ENCODE measurements at places on chromosomes 13 and 19.
A peak's percentile ranks its signal among the peaks of the same experiment; 100 is the strongest.

DNA sequence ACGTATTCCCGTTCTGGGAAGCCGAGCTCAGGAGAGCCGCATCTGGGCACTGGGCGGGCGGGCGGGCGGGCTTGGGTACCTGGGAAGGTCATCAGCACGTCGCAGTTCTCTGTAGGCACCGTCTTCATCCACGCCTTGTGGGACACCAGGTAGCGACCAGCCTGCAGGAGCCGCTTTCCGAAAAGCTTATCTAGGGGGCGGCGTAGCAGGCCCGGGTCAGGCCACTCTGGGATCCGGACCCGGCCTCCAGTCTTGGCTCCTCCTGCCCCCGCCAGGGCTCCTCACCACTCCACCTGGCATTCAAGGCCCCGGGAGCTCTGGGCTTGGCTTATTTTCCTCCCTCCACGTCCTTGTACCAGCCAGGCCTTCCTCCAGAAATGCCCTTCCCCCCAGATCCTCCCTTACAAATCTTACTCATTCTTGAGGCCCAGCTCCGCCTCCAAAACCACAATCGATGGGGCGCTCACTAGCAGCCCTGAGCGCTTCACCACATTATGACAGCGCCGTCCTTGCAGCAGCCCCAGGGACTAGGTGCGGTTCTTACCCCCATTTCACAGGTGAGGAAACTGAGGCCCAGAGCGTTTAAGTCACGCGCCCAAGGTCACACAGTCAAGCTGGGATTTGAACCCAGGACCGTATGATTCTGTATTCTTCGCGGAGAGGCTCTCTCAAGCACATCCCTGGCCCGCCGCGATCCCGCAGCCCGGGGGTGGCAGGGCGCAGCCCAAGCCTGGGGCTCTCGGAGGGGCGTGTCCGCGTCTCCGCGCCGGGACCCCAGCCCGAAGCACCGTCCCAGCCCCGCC is 843 bp downstream of the ANO8 start:
- DNase-seq: peak; percentile 89

- DNase-seq: no peak
Observed at GRCh38 chr13:108212886-108213285, 2.5 kb downstream of the LIG4 start.

DNA sequence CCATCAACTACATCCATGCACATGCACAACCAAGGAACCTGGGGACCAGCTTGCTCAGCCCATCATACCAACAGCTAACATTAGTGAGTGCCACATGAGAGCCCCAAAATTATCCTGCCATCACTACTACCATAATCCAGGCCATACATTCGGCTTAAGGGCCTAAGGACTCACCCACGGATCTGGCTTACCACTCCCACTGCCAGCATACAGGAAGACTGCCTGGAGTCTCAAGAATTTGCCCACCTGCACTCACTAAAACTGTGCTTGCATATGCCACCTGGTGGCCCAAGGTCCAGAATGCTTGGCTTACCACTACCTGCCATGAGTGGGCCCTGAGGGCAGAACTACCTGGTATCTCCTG is 1562.9 kb upstream of the PRR20A start:
- DNase-seq: no peak

GRCh38 chr13:84917252-84917878 is 881.9 kb downstream of the SLITRK6 start:
- DNase-seq: no peak

DNA sequence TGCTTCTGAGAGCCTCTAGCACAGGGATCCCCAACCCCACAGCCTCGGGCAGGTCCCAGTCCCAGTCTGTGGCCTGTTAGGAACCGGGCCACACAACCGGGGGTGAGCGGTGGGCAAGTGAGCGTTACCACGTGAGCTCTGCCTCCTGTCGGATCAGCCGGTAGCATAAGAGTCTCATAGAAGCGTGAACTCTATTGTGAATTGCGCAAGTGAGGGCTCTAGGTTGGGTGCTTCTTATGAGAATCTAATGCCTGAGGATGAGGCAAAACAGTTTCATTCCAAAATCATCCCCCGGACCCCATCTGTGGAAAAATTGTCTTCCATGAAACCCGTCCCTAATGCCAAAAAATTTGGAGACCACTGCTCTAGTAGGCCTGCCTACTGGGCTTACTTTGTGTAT is 87.0 kb upstream of the UBL3 start:
- no peak for DNase-seq

- no peak for DNase-seq
Observed at GRCh38 chr19:53076984-53077383, 26.2 kb downstream of the ZNF160 start.

GRCh38 chr13:78198419-78198818 is 279.8 kb upstream of the EDNRB start:
- no peak for DNase-seq

GRCh38 chr13:50509771-50510441 is 333.6 kb downstream of the DLEU7 start:
- DNase-seq: no peak

- no peak for DNase-seq
Observed at GRCh38 chr19:18780631-18781030, 10.5 kb downstream of the COMP start.

DNA sequence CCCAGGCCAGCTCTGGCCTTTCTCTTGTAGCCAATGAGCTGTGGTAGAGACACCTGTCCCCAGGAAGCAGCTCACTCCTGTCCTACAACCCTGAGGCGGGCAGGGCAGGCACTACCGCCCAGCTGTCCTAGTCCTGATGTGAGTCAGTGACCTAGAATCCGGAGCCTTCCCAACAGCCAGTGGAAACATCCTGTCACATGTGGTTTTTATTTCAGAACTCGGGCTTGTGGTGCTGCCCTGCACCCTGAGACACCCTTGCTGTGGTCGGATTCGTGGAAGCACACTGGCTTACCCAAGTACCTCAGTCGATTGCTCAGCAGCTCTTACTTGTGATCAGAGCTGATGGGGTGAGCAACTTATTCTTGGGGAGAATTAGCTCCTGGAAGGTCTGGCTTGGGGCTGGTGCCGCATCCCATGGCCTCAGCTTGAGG is 83.6 kb upstream of the ARHGEF7 start:
- no peak for DNase-seq

GRCh38 chr13:43044720-43045301 is 21.4 kb downstream of the DNAJC15 start:
- no peak for DNase-seq

GRCh38 chr19:19746286-19747213 is 13.6 kb upstream of the ZNF14 start:
- no peak for DNase-seq

DNA sequence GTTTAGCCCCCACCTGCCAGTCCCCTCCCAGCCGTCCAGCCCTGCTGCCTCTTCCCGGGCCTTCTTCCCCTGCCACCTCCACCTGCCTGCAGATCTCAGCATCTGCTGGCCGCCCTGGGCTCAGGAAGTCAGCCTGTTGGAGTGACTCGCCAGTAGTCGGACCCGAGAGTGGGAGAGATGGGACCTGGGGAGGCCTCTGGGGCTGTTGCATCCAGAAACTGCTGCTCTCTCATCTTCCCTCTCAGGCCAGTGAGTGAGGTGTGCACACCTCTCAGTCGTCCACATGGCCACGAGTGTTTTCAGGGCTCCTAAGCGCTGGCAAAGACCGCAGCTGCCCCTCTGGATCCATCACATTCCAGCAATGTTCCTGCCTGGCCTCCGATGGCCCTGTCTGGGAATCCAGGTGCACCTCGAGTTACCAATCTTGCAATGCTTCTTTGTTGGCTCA is 151.8 kb upstream of the SOX1 start:
- no peak for DNase-seq

GRCh38 chr13:26557393-26558073 is at the start of gene WASF3:
WASF3 (plus strand) TSS chr13:26557683; CDS start chr13:26642271, 84,588 bp downstream.
- peak; percentile 19 for DNase-seq

- no peak for DNase-seq
Observed at GRCh38 chr19:6292006-6292405, 12.2 kb upstream of the MLLT1 start.

GRCh38 chr19:21604351-21604926 is 99.0 kb downstream of the ZNF429 start:
- DNase-seq: peak; percentile 32

DNA sequence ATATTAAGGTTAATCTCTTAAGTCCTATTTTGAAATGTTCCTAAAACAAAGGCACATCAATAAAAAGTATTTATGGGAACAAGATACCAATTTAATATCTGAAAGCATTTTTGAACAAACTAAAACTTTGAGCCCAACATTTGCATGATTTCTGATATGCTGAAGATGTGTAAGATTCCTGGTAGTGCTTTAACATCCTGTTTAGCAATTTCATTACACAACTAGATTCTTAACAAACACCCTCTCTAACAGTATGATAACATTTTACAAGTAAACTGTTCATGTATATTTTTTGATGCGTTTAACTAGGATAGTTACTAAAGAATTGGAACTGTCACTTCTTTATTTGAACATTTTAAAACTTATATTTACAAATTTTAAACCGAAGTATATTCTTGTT is 63.9 kb downstream of the DACH1 start:
- no peak for DNase-seq

GRCh38 chr13:48693998-48694397 is 40.3 kb downstream of the CYSLTR2 start:
- DNase-seq: no peak

DNA sequence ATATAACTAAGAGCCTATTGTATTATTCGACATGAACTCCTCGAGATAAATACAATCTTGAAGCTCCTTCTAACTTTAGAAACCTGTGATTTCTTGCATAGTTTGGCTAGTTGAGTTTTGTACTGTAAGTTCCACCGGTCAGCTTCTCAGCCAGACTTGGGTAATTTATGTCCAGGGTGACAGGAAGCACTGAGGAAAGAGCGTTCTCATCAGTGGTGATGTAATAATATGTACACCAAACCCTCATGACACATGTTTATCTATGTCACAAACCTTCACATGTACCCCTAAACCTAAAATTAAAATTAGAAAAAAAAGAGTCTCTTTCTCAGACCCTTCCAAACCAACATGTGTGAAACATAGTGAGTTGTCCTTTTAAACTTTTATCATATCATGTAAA is 205.7 kb downstream of the KCNRG start:
- no peak for DNase-seq

DNA sequence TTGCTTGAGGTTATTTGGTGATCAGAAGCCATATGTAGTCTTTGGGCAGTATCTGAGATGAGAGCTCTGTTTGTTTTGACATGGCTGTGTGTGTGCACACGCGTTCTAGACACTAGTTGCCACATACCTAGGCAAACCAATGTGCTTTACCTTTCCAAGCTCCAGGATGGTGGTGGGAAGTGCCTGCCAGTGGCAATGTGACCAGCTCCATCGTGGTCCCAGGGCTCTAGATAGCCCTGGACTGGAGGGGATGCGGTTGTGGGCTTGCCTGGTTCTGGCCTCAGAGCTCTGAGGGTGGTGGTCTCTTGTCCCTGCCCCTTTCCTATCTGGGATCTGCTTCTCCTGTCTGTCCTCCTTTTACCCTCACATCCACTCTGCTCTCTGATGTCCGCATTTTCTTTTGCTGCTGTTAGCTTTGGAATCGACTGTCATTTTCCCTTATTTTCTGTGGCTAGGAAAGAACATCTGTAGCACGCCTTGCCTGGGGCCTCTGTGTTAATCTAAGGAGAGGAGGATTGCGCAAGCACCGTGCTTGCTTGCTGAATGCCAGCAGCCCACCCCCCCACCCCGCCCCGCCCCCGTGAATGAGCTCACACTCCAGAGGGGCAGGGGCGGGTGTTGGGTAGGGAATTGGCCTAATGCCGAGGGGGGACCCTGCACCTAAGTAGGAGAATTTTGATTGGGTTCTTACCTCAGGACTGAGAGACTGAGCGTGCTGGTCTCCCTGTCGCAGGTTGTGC is 89.5 kb downstream of the ARHGEF7 start:
- DNase-seq: no peak
